Gastroesophageal sphincter (tissue), 4 donors: ENCODE measurements at places on chromosomes 16 and 17. TPM values are rescaled to one million over a fixed set of nuclear protein-coding genes. Genes with fewer than 3 reads are reported as not detected.

Gene ZSCAN10
- 1.7 TPM for total RNA-seq

GRCh38 chr17:28993645-28994426 lies 12.0 kb downstream of the SEZ6 start:
- no peak for ATAC-seq

GRCh38 chr17:4049546-4049945 lies 85.3 kb upstream of the ATP2A3 start:
- no peak for ATAC-seq

GRCh38 chr17:77146246-77146632 lies 5.5 kb downstream of the SEC14L1 start:
- ATAC-seq: no peak

DNA sequence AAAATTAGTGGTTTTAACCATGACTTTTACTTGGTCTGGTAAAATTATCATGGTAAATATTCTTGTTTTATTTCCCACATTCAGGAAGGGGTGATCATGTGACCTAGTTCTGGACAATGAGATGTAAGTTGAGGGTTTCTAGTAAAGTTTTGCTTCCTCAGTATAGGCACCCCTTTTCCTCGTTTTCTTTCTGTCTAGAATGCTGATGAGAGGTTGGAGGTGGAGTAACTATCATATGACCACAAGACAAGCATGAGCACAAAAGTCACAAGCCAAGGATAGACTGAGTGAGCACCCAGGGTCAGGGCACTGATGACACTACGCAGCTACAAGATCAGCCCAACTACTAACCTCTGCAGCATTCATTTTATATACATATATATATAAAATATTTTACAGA lies 53.9 kb downstream of the MYO1D start:
- ATAC-seq: no peak

Gene OR4D1
- total RNA-seq: not detected

Gene CX3CL1
- total RNA-seq: 45.8 TPM

- no peak for ATAC-seq
Measured at GRCh38 chr17:2170023-2170422, 115.1 kb downstream of the HIC1 start.

- ATAC-seq: no peak
Measured at GRCh38 chr16:53561101-53561888, 58.3 kb upstream of the AKTIP start.

DNA sequence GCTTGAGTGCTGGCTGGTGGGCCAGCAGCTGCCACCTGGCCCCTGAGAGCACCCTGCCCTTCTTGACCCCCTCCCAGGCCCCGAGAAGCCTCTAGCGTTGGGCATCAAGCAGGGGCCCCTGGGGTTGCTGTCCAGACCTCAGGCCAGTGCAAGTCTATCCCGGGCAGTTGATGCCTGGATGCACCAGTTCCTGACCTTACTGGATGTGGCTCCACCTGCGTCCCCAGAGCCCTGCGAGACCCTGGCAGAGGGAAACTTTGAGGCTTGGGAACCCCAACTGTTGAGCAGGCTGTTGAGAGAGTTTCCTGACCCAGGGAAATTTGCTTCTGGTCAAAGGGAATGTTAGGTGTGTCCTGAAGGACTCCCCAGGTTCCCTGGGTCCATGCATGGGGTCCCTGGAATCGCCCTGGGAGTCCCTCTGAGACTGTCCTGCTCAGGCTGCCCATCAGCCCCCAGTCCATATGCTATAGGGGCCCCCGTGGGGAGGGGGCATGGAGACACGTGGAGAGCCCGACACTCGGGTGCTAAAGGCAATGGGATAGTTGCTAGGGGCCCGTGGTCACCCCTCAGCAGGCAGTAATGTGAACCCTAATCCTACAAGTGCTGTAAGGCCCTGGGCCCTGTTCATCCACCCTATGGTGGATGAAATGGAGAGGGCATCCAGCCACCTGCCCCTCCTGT lies 46.4 kb downstream of the RAB11FIP4 start:
- no peak for ATAC-seq

Gene CCDC200
- not detected for total RNA-seq

Gene MGAT5B
- total RNA-seq: 0.12 TPM

- no peak for ATAC-seq
Measured at GRCh38 chr16:11082860-11083388, 138.6 kb downstream of the CLEC16A start.

DNA sequence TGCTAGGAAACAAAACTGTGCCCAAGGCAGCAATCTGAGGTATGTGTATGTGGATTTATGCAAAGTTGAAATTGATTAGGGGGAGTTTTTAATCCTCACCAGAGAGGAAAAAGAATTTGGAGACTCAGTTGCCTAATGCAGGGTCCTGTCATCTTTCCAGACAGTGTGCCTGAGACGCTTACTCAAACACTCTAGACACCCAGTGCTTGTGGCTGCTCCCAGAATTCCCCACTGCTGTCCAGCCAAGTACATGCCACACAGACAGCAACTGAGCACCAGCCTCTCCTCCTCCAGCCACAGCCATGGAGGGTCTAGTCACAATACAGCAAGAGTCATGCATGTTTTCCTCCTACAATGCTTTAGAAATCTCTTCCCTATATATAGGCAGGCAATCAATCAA lies 118.1 kb downstream of the HIC1 start:
- peak; percentile 48 for ATAC-seq

- no peak for ATAC-seq
Measured at GRCh38 chr16:61237884-61238485, 798.3 kb downstream of the CDH8 start.

- no peak for ATAC-seq
Measured at GRCh38 chr16:21120976-21121520, 29.6 kb downstream of the DNAH3 start.

DNA sequence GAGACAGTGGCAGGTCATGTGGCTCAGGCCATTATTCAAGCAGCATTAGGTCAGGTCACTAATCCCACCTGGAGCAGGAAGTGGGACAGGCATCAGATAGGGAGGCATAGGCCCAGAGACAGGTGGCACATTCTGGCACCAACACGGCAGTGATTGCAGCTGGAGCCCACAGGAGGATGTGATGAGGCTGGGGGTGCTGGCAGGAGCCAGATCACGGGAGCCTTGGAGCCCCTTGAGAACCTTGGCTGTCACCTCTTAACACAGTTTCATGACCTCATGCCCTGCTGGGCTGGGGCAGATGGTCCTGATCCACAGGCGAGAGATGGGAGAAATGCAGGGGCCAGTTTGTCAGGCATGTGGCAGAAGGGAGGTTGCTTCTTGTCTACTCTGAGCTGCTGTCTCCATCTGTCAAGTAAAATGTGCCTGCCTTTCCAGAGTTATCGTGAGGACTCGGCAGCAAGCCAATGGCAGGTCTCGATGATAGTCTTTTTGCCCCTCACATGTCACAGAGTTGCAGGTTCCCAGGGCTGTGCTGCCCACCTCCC lies 109.6 kb downstream of the CLEC16A start:
- ATAC-seq: no peak

DNA sequence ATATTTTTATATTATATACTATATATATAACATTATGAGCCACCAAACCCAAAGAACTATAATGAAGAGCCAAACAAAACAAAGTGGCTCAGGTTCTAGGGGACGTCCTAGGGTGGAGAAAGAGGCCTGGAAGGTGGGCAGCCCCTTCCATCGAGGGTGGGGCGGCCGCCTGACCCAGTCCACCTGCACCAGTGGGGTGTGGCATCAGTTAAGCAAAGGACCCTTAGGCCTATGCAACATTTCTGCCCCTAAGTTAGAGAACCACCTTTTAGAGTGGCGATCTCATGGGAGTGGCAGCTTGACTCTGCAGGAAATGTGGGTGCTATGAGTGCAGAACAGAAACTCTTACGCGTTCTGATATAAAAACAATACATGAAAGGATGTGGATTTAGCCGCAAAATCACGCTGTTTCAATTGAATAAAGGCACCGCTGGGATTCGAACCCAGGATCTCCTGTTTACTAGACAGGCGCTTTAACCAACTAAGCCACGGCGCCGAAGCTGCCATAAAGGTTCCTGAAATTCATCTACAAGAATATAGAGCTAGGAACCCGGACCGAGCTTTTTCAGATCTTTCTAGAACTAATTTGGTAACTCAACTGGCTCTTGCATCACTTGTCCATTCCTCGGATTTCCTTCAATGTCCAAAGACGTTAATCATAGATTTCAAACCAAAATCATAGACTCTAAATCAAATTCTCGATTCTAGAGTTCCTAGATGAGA lies 15.6 kb upstream of the AURKB start:
- no peak for ATAC-seq

Gene ZNF385C
- not detected for total RNA-seq

Gene MT3
- total RNA-seq: 3.6 TPM

DNA sequence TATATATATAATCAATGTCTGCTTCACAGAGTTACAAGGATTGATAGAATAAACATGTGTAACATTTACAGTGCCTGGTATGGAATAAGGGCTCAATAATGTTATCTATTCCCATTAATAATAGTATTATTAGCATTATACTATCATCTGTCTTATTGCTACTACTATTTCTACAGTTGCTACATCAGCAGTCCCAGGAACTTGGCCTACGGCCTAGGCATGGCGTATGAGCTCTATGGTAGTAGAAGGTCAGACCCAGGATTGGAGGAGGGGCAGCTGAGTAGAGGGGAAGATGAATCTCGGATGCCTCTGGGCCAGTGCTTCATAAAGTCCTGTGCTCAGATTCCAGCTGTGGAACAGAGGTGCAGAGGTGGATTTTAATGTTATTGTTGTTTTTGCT lies 146.3 kb upstream of the TBX2 start:
- ATAC-seq: no peak

DNA sequence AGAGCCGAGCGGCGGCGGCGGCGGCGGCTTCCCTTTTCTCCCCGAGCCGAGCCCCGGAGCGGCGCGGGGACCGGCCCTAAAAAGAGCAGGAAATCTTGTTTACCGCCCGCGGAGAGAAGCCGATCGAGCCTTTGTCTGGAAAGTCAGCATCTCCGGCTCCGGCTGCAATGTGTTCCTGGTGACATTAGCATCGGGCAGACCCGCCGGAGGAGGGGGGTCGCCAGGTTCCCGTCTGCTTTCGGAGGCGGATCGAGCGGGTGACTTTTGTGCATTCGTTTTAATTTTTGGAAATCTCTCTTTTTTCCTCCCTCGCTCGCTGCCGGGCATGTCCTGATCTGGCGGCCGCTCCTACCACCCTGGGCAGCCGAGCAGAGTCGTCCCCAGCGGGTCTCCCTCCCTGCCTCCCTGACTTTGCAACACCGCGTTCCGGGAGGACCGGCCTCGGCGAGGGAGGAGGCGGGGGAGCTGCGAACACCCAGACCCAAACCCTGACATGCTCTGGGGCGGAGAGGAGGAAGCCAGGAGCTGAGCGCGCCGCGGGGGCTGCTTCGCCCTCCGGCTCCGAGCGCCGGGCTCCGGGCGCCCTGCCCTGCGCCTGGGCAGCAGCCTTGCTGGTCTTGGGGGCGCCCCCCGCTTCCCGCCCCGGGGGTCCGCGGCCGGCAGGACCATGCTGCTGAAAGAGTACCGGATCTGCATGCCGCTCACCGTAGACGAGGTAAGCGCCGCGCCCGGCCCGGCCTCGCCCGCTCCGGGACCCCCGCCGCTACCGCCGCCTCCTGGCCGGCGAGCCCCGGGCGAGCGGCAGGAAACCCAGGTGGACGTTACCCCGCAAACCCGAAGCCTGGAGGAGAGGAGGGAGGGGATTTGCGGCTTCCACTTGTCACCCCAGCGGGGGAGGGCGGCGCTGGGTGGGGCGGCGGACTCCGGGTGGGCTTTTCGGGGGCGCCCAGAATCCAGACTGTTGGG lies 690 bp downstream of the PITPNC1 start:
- ATAC-seq: peak; percentile 24

DNA sequence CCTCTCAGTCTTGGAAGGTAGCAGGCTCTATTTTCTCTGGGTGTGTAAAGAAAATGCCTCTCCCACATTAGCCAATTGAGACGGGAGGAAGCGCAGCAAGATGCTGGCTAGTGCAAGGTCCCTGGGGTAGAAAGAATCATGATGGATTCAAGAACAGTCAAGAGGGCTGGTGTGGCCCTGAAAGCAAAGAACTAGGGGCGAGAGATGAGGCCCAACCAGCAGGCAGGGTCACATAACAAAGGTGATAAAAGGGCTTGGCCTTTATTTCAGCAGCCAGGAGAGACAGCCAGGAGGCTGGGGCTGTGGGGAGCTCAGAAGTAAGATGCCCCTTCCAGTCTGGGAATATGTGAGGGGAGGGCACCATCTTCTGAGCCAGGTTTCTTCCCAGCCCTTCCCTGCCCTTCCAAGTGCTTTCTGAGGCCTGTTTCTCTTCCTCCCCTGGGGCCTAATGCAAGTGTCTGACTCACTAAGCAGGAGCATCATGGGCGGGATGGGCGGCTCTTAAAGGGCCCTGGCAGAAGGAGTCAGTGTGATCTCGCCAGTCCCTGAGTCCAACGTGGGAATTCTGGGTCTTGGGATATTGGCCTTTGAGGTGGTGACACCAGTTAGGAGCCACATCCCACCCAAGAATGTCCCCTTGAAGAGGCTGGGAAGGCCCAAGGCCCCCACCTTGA lies 3.9 kb upstream of the NLRC5 start:
- peak; percentile 55 for ATAC-seq

Gene FUS
- total RNA-seq: 69.9 TPM

Gene SKAP1
- 1.1 TPM for total RNA-seq
